ENCODE measurements at places on chromosomes 11 and 22.

GRCh38 chr11:106998116-106998915 is 20.0 kb downstream of the GUCY1A2 start:
- DNase-seq, result no peak

DNA sequence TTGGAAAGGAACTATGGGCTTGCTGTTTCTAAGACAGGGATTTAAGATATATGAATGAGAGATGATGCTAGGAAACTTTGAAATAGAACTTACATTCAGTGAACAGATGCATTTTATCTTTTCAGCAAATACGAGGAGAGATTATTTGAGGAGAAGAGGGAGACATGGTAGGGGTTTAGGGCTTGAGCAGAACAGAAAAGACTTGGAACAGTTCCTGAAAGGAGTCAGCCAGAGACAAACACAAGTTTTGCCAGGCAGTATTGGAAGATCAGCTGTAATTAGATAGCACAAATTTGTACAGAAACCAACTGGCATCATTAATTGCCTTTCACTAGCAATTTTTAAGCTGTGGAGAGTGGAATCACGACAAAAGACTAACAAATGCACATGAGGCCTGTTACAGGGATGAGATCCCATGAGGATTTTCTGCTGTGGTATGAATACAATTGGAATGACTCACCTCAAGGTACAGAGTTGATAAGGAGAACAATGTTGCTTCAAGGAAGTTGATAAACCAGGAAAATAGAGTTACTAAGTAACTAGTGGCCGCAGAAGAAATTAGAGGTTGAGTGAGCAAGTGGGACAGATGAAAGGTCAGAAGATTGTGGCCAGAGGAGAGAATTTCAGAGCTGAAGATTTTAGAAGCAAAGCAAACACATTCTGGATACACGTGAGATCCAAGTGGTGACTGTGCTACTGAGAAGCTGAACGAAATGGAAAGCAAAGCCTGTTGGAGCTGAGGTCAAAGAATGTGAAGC is 67.9 kb downstream of the CYB5R2 start:
- DNase-seq, result no peak

DNA sequence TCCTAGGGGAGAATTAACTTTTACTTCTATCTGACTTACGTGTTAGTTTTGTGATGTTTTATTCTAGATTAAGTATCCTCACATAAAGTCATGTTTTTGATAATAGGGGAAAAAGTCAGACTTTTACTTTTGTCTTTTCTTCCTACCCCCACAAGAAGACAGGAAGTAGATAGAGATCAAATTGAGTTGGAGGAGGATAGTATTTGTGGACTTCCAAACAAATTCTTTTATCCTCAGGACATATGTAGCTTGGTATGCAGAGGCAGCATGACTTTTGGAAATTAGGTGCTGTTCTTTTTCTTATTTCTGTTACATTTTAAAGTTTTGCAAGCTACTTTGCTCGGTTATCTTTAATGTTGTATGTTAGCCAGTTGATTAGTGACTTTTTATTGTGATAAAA is 61.4 kb downstream of the MTMR3 start:
- DNase-seq, result no peak

- DNase-seq, result no peak
Measured at GRCh38 chr11:68214173-68215086, 1.3 kb upstream of the KMT5B start.

DNA sequence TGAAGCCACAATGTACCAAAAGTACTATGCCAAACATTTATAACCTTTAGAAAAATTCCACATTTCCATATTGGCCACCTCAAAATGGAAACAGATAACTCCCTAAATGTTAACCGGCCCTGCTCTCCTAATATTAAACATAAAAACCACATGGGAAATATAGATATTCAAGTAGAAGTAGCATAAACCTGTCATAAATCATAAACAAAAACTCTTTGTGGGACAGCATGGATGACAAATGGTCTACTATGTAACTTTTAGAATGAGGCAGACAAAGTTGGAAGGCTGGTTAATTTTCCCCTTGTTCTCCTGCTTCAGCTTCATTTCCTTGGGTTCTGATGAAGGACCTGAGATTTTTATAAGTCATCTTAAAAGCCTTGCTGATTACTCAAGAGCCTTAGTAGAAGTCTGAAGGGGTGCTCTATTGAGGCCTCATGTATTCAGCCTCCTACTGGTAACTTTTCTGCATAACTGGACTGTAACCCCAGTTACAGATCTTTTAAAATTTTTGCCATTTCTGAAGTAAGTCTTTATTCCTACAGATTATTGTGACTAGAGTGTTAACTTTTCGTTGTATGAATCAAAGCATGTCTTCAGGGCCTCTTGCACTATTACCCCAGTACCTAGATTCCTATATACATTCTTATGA is 116.4 kb downstream of the STIM1 start:
- no peak for DNase-seq

GRCh38 chr11:79547256-79547655 is 106.4 kb upstream of the TENM4 start:
- no peak for DNase-seq

DNA sequence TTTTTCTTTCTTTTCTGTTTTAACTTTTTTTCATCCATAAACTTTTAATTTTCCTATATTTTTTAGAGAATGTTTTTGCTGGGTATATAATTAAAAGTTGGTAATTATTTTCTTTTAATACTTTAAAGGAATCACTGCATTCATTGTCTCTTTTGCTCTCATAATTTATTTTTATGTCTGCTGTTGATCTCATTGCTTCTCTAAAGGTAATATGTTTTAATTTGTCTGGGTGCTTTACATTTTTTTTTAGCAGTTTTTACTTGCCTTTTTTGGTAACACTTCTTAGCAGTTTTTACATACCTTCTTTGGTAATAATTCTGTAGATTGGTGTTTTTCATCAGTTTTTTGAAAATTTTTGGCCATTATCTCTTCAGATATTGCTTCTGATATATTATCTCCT is 89.4 kb upstream of the BMAL1 start:
- no peak for DNase-seq

DNA sequence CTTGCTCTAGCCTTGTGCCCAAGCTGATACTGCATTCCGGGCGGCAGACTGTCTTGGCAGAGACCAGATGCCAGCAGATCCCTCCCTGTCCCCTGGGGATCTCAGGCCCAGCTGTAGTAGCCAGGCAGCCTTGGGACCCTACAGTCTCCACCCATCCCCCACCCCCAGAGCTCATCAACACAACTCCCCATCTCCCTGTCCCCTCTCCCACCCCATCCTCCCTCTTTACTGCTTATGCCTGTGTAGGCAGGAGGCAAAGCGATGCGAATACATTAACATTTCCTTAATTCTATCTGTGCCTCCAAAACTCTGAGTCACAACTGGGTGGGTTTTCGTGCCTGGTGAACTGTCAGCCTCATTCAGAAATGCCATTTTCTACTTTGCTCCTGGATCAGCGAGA is 547.6 kb downstream of the BUD13 start:
- no peak for DNase-seq

DNA sequence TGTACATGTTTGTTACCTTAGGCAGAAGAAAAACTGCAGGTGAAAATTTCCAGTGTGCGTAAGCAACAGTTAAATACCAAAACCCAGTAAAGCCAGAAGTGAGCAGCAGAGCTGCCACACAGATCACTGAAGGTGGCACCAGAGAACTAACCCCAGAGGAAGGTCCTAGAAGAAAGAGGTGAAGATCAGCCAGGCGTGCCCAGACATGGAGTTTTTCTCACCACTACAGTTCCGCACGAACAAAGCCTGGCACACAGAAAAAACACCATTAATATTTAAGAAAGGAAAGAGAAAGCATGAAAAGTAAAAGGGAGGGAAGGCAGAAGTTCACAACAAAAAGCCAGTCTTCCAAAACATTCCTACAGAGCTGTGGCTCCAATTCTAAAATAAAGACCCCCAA is 60.7 kb downstream of the STK33 start:
- DNase-seq, result no peak

DNA sequence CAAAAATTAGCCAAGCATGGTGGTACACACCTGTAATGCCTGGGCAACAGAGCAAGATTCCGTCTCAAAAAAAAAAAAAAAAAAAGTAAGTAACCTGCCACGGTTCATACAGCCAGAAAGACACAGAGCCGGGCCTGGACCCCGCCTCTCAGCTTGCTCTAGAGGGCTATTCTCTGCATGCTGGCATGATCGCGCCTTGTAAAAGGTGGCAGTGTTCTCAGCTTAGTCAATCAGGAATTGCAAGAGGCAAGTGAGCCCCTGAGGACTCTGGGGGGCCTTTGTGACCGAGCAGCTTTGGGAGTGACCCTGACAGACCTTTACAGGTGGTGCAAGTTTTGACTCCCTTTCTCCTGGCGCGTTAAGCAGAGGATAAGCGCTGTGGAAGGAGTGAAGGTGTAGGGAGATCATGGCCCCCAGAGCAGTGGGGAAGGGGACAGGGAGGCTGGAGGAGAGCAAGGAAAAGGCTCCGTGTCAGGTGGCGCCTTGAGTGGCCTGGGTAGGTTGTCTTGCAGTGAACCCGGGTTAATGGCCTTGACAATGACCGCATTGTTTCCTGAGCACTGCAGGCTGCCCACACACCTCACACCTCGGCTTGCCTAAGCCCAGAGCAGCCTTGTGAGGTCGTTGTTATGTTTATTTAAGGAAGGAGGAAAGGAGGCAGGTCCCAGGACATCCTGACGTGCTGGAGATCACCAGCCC is 48.9 kb downstream of the CDPF1 start:
- no peak for DNase-seq

DNA sequence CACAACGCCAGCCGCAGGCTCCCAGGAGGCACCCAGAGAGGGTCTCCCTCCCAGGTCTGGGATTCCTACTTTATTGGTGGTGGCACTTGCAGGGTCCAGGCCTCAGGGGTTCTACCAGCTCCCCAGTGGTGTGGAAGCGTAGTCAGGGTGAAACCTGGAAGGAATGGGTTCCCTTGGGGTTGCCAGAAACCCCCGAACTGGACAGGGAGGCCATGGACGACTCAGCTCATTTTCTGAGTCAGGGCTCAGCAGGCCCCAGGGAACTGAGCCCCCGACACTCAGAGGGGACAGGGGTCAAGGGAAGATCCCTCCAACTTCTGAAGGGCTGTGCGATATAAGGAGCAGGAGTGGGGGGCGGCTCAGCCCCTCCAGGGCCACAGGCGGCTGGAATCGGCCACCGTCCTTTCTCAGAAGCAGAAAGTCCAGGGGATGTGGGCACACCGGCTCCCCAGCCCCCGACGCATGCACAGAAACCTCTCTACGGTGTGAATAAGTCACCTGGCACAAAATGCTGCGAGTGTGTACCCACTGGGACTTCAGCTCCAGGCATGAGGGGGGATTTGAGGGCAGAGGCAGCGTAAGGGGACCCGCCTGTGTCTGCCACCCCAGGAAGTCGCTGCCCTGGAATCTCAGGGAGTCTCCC is 25.1 kb downstream of the MRGPRG start:
- DNase-seq, result no peak

- DNase-seq, result no peak
Measured at GRCh38 chr11:118789501-118790356, 1.2 kb downstream of the DDX6 start.

GRCh38 chr11:96706761-96707160 is 316.9 kb downstream of the JRKL start:
- no peak for DNase-seq

DNA sequence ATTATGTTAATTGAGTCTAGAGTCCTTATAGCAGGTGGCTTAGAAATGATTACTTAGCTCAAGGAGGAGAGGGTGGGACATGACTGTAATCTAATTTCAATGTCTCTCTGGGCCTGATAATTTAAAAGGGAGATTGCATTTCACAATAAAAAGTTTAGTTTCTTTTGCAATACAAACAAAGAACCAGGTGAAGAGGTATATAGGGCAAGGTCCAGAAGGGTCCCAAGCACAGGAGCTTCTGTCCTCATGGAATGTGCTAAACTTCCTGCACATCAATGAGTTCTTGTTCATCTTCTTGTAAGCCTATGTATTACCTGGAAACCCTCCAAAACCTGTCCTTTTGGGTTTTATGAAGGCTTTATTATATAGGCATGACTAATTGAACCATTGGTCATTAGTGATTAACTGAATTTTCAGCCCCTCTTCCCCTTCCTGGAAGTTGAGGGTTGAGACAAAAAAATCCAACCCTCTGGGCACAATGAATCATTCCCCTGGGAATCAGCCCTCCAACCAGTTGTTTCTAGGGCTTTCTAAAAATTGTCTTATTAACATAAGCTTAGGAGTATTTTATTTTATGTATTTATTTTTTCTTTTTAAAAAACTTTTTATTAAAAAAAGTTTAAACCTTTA is 37.6 kb downstream of the MS4A2 start:
- no peak for DNase-seq

DNA sequence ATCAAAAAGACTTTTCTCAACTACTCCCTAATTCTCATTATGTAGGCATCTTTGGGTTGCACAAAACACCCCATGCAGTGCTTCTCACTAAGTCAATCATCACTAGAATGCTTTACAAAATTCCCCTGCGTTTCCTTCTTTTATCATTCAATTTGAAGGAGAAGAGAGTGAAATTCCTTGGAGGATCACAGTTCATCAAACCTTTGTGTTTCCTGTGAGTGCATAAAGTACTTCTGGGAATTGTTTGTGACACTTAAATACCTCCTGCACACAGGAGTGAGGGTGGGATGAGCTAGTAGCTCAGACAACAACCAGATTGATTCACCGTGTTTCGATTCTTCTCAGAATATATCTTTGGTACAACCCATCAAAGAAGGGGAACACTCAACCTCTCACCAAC is 3.7 kb upstream of the OR5AR1 start:
- no peak for DNase-seq

DNA sequence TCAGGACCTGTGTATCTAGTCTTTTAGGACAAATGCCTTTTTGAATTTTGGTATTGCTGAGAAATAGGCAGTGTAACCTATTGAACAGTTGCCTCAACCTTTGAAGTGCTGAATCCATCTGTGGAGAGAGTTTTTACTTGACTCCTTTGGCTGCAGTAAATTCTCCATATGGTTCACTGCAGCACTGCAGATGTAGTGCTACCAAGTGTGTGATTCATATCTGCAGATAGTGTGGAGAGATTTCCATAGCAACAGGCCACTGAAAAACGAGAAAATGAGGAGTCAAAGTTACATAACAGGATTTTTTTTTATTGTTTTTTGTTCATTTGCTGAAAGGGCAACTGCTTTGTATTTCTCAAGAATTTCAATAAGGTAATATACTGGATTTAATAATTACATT is 356.1 kb downstream of the RAB38 start:
- DNase-seq, result no peak

GRCh38 chr11:57566005-57566904 is 1.2 kb downstream of the UBE2L6 start:
- DNase-seq, result no peak

DNA sequence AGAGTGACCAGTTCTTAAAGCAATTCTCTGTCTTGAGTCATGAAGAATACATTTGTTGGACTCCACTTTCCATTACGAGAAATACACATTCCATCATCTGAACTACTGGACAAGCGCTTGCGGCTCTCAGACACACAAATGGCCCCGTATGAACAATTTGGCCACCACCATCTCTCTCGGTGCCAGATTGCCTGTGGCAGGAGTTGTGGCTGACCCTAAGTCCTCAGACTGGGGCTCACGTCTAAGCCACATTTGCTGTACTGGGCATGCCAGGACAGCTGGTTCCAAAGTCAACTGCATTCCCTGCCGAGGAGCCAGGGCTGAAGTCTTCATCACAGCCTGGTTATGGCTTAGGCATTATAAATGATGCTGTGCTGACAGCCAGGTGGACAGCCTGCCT is 227.5 kb downstream of the MIAT start:
- DNase-seq, result no peak

GRCh38 chr11:67283481-67283963 is 5.6 kb upstream of the ANKRD13D start:
- DNase-seq, result no peak

- peak; percentile 51 for DNase-seq
Measured at GRCh38 chr11:75474878-75475766, 42.1 kb upstream of the KLHL35 start.
